Foreskin keratinocyte (primary cell): ENCODE measurements at places on chromosomes 12 and 14. TPM values are rescaled to one million over a fixed set of nuclear protein-coding genes. Genes with fewer than 3 reads are reported as not detected.

GRCh38 chr14:101151927-101152305, 248.4 kb upstream of the RTL1 start:
- no peak for DNase-seq

GRCh38 chr12:10341892-10342509, 34.3 kb downstream of the KLRD1 start:
- DNase-seq: peak; percentile 23

GRCh38 chr14:34300882-34301734, 160.9 kb downstream of the SPTSSA start:
- DNase-seq: peak; percentile 14

DNA sequence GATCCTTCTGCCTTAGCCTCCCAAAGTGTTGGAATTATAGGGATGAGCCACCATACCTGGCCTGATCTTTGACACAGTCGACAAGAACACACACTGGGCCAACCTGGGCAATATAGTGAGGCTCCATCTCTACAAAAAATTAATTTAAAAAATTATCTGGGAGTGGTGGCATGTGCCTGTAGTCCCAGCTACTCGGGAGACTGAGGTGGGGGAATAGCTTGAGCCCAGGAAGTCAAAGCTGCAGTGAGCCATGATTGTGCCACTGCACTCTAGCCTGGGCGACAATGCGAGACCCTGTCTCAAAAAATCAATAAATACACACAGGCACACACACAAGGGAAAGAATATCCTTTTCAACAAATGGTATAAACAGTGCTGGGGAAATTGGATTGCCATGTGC, 6.1 kb upstream of the OS9 start:
- DNase-seq: no peak

GRCh38 chr12:50085615-50086072, 502 bp downstream of the SMARCD1 start:
- DNase-seq: no peak

Gene SLC10A1
- not detected in 2 replicates for total RNA-seq

DNA sequence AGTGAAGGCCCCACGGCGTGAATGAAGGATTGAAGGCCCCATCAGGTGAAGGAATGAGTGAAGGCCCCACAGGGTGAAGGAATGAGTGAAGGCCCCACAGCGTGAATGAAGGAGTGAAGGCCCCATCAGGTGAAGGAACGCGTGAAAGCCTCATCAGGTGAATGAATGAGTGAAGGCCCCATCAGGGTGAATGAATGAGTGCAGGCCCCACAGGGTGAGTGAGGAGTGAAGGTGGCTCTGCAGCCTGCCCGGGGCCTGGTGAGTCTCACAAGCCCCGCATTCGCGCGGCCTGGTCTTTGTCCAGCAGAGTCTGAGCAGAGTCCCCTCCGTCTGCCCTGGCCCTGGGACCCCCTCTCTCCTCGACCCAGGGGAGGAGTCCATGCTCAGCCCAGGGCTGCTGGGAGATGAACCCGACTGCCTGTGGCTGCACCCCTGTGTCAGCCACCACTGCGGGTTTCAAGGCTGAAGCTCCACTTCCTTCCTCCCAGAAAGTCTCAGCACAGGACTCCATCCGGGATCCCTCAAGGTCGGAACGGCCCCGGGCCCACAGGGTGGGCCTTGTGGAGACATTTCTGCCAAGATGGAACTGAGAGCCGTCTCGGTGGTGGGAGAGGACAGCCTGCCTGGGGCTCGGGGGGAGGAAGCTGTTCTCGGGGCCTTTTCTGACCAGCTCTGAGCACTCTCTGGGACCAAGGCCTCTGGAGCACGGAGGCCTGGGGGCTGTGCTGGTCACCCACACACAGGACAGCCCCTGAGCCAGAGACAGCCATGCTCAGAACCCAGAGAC, 37.4 kb upstream of the TMEM179 start:
- DNase-seq: no peak

- DNase-seq: no peak
Observed at GRCh38 chr12:123520567-123521474, 12.7 kb downstream of the RILPL1 start.

Gene KRT6B
- total RNA-seq: 167 and 323 TPM in 2 replicates

DNA sequence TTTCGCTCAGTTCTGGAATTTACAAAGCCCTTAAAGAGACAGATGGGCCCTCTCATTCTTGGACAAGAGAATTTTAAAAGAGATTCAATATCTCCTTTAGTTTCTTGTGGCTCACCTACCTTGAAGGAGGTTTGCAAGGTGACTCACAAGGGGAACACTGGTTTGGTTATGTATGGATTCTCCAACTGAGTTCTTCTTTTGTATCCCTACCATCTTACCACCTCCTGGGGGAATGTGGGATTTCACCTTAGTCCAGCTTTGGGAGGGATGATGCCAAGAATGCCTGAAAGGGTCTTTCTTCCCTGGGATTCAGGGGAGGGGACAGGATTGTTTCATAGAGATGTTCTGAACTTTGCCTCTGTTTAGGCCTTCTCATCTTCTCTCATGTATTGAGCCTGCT, 3.7 kb downstream of the PPP4R4 start:
- peak; percentile 58 for DNase-seq

DNA sequence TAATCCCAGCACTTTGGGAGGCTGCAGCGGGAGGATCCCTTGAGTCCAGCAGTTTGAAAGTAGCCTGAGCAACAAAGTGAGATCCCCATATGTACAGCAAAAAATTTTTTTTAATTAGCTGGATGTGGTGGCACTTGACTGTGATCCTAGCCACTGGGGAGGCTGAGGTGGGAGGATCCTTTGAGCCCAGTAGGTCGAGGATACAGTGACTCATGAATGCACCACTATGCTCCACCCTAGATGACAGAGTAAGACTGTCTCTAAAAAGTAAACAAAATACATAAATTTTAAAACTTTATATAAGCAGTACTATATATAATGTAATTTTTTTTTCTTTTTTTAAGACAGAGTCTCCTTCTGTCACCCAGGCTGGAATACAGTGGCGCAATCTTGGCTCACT, 115.4 kb downstream of the ESR2 start:
- DNase-seq: no peak

DNA sequence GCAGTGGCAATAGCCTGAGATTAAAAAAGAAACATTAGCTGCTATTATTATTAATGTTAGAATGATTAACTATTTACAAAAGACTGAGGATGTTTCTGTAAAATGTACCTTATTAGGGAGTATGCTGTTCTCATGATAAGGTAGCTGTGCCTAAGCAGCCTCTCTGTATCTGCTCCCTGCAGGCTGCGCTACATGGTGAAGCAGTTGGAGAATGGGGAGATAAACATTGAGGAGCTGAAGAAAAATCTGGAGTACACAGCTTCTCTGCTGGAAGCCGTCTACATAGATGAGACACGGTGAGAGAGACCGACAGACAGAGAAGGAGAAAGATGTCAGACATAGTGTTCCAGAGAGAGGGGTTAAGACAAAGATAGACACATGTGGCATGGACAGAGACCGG, 17.4 kb downstream of the PDE1B start:
- DNase-seq: no peak

- peak; percentile 36 for DNase-seq
Observed at GRCh38 chr14:61891810-61892209, 129.6 kb downstream of the SNAPC1 start.

DNA sequence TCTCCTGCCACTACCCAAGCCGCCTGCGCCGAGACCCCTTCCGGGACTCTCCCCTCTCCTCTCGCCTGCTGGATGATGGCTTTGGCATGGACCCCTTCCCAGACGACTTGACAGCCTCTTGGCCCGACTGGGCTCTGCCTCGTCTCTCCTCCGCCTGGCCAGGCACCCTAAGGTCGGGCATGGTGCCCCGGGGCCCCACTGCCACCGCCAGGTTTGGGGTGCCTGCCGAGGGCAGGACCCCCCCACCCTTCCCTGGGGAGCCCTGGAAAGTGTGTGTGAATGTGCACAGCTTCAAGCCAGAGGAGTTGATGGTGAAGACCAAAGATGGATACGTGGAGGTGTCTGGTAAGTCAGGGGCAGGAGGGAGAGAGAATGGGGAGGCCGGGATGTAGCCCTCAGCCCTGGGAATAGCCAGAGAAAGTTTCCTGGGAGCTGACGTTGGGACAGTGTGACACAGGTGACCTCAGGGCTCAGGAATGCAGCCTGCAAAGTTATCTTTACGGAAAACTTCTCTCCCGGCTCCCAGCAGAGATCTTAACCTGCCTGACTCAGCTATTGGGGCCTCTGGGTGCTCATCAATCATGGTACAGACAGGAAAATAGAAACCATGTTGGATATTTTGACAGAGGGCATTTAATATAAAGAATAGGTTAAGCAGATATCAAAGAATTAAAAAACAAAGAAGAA, 747 bp downstream of the HSPB8 start:
- peak; percentile 7 for DNase-seq

Gene PDE3A
- total RNA-seq: not detected in 2 replicates

DNA sequence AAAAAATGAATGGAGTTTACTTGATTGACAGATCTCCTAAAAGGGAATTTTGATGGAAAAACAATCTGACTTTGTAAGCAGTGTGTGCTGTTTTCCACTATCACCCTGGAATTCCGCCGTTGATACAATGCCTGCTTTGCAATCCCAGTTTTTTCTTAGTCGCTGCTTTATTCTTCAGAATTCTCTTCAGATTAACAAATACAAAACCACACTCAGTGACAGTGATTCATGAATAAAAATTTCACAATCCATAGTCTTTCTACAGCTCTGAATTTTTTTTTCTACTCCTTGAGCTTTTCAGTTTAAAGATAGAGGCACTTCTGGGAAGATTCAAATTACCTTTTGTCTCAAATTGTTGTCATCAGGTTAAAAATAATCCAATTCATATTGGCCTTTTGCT, 44.6 kb upstream of the KITLG start:
- peak; percentile 32 for DNase-seq

- no peak for DNase-seq
Observed at GRCh38 chr14:75884198-75884611, 97.6 kb downstream of the TGFB3 start.

- no peak for DNase-seq
Observed at GRCh38 chr14:103738701-103739451, 23.3 kb downstream of the ZFYVE21 start.
